Dermis blood vessel endothelial cell (primary cell): ENCODE measurements at places on chromosomes 11 and 22. TPM values are rescaled to one million over a fixed set of nuclear protein-coding genes. Genes with fewer than 3 reads are reported as not detected.

The SAA4 gene
- total RNA-seq: not detected in 2 replicates

GRCh38 chr22:25750569-25751173 is 8.7 kb downstream of the MYO18B start:
- DNase-seq: no peak

The PAK1 gene
- total RNA-seq: 0.19 and 0.51 TPM in 2 replicates

GRCh38 chr11:64987998-64988854 is 8.5 kb downstream of the BATF2 start:
- DNase-seq: no peak

GRCh38 chr11:64358907-64359711 is at the start of gene RPS6KA4:
Gene RPS6KA4 (plus strand): TSS chr11:64359162. CDS start chr11:64359236, 74 bp downstream.
- DNase-seq: peak; percentile 68
